H4 (cell line): ENCODE measurements at places on chromosomes 7 and 10. TPM values are rescaled to one million over a fixed set of nuclear protein-coding genes. Genes with fewer than 3 reads are reported as not detected.

- no peak for DNase-seq
Measured at GRCh38 chr10:24168258-24169170, 40.4 kb upstream of the KIAA1217 start.

DNA sequence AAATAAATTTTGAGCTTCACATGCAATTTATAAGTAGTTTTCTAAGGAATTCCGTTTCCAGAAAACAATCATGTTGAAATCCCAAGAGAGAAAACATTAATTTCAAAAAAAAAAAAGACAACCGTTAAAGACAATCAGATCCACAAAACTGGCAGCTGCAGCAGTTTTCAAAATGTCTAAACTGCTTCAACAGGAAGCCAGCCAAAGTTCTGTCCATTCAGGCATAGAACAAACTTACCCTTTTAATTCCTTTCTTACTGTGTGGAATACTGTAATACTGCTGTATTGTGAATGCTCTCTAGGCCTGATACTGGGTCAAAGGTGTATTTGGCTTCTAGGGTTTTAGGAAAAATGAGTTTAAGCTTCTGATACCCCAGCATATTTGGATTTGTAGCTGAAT is 31.6 kb downstream of the HOXA1 start:
- DNase-seq, result no peak

GRCh38 chr7:34331102-34331501 is 326.9 kb upstream of the NPSR1 start:
- DNase-seq, result no peak

DNA sequence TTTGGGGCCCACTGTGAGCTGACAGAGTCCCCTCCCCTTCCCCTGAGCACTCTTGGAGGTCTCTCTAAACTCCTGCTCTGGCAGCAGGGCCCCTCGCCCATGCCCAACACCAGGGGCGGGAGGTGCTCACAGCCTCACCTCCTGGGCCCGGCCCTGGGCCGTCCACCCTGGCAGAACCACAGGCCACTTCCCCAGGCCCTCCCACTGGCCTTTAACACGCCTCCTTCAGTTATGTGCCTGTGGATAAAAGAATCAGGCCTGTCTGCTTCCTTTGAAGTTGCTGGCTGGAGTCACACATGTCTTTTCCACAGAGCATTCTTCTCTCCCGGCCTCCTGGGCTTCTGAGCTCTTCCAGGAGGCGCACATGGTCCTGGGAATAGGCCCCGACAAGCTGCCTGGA is 10.2 kb downstream of the MYL10 start:
- DNase-seq, result no peak

GRCh38 chr7:27616914-27617548 is 45.7 kb downstream of the HIBADH start:
- DNase-seq, result no peak

DNA sequence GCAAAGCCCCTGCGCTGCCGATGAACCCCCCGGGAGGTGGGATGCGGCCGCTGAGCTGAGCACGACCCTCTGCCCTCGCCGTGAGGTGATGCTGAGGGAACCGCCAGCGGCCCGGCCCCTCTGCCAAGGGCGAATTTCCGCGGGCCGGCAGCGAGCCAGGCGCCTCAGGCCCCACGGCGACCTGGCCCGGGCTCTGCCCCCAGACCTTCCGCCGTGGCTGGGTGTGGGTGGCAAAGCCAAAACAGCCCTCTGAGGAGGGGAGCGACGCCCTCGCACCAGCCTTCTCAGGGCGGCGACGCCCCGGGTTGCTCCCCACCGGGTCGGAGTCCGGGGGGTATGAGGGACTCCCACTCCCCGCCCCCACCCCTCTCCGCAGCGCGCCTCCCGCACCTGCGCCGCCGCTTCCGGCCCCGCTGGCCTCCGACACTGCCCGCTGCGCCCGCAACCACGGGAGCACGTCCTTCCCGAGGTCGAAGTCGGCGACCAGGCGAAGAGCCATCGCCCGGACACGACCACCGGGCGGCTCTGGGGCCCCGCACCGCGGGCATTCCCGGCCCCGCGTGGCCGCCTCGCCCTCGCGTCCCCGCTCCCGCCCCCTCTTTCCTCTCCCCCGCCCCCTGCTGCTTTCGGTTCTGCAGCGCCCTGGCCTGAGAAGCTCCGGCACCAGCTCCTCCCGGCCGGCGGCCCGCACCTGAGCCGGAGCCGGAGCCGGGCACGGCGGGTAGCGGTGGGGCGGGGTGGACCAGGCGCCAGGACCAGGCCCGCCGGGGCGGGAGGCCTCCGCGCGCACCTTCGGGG is at the start of gene GSAP:
GSAP (minus strand) TSS at position 527 of the 798 bp plus-strand sequence; CDS start at position 499, 28 bp downstream.
- DNase-seq, result no peak

GRCh38 chr10:130652964-130653578 is 516.9 kb downstream of the GLRX3 start:
- no peak for DNase-seq

Gene TCAF2
- total RNA-seq, result 1.9 and 2.7 TPM in 2 replicates

DNA sequence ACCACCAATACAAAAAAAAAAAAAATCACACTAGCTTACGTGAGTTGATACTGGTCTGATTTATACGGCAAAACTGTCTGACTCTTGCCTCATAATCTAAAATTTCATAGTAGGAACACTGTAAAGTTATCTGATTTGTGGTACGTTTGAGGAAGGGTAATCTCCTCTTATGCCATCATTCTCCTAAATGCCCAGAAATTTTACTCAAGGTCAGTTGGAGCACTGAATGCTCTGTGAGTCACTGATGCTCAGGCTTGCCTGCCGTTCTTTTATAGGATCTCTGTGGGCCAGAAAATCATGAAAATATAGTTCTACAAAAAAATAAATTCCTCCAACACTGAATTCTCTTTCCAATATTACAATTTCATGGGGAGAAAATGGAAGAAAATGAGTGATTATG is 135.7 kb downstream of the PDE1C start:
- no peak for DNase-seq

Gene PBLD
- 2.3 and 3.1 TPM in 2 replicates for total RNA-seq

DNA sequence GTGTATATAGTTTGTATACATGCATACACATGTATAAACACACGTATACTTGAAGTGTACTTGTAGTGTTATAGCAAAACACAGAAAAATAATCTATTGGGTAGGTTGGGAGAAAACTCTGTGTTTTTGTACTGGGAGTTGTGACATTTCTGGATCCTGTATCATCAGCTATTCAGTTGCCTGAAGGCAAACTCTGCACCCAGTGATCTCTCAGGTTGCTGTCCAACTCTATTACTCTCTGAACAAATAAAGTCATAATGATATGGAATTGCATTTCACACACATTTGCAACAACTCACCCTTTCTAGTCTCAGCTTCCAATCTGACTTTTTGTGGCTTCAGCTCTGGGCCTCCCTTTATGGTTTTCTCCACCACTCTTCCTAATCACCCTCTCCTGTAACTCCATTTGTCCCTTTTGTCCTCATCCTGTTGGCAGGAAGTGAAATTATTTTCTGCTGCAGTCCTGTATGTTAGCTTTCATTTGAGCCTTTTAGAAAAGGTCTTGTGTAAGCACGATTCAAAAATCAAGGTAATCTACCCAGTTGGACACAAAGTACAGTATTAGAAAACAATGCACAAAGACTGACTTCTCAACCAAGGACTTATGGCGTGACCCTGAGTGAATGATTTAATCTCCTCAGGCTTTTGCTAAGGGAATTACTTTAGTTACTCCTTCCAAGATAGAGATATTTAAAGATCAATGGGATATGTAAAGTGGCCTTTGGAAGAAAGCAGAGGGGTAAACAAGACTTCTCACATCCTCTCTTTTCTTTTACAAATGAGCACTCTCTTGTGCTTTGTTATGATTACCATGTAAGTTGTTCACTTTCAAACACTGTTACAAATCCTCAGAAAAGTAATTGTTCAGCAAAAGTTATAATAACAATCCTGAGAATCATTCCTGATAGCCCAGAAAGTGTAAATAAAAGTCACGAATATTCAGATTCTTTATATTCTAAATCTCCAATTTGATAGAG is 249.1 kb downstream of the KCND2 start:
- DNase-seq, result no peak

DNA sequence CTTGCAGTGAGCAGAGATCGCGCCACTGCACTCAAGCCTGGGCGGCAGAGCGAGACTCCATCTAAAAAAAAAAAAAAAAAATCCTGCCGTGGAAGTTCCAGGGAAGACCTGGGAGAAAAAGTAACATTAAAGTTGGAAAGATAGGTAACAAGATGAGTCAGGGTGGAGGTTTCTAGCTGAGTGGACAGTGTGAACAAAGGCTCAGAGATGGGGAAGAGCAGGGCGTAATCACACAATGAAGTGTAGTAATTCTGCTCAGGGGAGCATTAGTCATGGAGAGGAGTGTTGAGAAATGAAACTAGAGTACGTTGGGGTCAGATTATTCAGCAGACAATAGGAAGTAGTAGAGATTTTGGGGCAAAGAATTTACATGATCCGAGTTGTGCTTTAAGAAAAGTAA is 21.6 kb upstream of the WASL start:
- DNase-seq, result peak; percentile 57

DNA sequence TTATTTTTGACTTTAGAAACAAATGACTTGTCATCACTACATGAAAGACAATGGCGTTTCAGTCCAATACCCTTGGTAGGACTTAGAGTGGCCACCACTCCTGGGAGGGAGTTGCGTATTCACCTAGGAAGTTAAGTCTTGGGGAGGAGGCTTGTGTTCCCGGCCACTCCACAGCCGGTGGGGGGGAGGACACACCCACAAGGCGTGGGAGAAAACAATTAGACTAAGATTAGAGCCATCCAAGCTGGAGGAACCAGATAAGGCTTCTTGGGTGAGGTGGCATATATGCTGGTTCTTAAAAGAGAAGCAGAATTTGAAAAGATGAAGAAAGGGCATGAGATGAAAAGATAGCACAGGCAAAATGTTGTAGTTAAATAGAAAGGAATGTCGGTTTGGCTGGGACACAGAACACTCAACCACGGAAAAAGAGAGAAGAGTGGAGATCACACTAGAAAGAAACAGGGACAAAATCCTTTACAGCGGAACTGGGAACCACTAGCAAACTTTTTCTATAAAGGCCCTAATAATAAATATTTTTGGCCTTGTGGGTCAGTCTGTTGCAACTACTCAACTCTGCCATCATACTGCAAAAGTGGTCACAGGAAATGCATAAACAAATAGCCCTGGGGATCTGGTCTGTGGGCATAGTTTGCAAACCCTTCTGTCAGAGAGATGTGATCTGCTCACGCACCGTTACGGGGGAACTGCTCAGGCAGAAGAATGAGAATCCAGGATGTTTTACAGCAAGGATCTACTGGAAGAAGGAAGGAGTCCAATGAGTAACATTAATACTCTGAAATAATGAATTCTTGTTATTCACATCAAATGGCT is 651.8 kb downstream of the PARD3 start:
- DNase-seq, result peak; percentile 5
